ENCODE measurements at places on chromosomes 4 and X.

GRCh38 chrX:47577424-47577823 is 4.8 kb upstream of the TIMP1 start:
- no peak for DNase-seq

DNA sequence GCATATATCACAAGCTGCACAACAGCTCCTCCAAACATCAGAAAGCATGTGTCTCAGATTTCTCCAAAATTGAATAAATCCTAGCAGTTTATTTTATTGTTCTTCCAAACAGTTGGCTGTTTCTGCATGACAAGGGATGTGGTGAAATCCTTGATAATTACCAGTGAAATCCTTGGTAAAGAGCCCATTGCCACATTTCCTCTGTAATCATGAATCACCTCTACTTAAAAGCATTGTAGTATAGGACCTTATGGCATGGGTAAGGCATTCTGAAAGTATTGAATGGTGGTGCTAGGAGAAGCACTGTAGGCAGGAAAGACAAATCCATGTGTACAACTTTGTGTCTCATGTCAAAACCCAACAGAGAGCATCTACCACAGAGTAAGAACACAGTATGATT is 135.8 kb upstream of the NDST3 start:
- DNase-seq: no peak

GRCh38 chr4:107996949-107997788 is 7.5 kb downstream of the HADH start:
- no peak for DNase-seq

DNA sequence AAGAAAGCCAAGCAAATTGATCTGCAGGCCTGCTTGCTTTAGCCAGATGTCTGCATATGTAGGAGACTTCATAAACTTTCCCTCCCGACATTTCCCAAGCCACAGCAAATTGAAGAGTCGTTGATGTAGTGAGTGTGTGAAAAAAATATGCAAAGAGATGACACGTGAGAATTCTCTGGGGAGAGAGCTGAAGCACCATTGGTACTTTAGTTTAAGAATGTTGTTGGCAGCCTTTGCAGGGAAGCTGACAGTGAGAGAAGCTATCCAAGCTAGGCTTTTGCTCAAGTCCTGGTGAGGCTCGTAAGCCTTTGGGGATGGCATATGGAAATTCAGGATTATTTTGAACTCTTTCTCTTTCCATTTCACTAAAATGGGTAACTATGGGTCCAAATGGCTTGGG is 87.5 kb downstream of the GLRA2 start:
- DNase-seq: no peak

- DNase-seq: no peak
Measured at GRCh38 chr4:183411291-183411861, 33.1 kb upstream of the CDKN2AIP start.

Measured in stimulated activated CD4-positive, alpha-beta T cell treated with anti-CD3 and anti-CD28 coated beads, Interleukin-12 subunit alpha, Interleukin-12 subunit beta, amount 100 ng/mL, for 24 hours (primary cell).